ENCODE measurements at places on chromosomes 4 and X.

- no peak for DNase-seq
Measured at GRCh38 chr4:115687052-115687755, 573.8 kb upstream of the NDST4 start.

- no peak for DNase-seq
Measured at GRCh38 chr4:103067841-103068547, 8.6 kb downstream of the SLC9B2 start.

DNA sequence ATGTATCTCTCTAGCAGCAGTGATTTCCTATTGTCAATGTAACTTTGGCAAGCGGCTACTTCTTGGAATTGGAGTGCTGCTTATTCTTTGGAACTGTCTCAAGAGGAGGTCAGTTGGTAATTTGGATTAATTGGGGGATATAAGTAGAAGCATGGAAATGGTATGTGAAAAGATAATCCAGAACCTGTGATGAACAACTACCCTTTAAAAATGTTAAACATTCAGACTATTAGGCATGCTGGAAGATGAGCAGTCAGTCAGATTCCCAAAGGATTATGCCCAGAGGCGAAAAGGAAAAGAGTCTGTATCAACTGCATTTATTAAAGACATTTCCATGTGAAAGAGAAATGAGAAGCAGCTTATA lies 62.5 kb downstream of the SEC24D start:
- DNase-seq, result no peak

DNA sequence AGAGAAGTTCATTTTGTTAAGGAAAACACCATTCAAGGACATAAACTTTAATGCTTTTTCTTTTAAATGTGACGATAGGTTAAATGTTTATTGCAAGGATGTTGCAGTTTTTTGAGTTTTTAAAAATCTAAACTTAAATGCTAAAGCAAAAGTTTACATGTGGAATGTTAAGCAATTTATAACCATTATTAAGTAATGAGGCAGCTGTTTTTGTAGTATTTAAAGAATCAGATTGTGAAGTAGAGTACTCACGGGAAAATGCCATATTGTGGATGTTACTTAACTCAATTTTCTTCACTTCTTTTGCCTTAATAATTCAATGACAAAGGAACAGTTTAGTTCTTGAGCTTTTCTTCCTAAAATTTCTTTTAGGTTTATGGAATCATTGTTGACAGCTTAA lies 43.5 kb downstream of the UBE2K start:
- no peak for DNase-seq

DNA sequence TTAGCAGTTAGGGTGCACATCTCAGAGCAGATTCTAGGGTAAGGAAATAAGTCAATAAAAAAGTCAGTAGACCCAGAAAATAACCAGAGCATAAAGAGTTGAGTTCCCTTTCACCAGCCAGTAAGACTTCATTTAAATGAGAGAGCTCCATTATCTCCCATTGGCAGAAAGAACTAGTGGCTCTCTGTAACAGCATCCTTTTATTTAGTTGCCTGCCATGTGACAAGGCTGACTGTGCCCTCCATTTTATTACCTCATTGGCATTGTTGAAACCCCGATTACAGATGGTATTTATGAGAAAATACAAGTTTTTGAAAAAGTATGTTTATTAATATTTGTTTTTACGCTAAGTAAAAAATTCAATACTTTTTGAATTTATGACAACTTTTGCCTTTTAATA lies 859.5 kb upstream of the NDST4 start:
- no peak for DNase-seq

DNA sequence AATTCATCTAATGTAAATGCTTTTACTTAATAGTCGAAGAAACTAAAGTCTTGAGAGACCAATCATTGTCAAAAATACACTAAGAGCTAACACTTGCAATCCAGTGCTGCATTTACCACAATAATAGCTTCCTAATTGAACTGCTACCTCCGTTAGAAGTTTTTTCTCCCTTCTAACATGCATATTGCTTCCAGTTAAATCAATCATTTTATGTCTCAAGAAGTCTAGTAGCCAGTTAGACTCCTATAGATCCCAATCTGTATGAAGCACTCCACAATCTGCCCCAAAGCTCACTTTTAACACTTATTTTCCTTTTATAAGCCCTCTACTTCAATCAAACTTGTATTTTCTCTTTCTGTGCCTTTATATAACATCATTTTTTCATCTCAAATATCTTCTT lies 41.4 kb upstream of the GRID2 start:
- no peak for DNase-seq

DNA sequence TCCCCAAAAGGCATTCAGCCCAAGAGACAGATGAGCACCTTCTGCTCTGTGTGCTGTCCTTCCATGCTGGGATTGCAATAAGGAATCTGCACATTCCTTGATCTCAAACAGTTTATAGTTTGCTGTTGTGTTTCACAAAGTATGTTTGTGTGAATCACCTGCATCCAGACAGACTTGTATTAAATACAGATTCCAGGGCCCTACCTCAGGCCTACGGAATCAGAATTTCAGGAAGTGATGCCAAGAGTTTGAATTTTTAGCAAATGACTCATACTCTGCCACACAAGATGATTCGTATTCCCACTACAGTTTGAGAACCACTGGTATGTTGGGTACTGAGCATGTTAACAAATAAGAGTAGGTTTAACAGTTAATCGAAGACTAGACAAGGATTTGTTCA lies 7.0 kb downstream of the VAMP7 start:
- DNase-seq, result no peak

- DNase-seq, result no peak
Measured at GRCh38 chrX:139106069-139106468, 394.6 kb upstream of the FGF13 start.

DNA sequence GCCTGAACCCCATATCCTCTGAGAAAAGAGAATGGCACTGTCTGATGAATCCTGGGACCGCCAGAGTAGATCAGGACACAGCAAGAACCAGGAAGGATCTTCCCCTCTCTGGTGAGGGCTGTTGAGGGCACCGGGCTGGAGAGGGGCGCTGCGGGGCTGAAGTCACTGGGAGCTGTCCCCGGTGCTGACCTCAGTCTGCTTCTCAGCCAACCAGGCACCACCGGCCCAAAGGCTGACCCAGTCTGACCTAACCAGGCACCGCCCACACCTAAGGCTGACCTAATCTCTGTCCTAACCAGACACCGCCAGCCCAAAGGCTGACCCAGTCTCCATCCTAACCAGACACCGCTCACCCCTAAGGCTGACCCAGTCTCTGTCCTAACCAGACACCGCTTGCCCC lies 82.8 kb downstream of the CPZ start:
- DNase-seq, result peak; percentile 69

GRCh38 chrX:51955200-51955599 lies 61.8 kb downstream of the MAGED1 start:
- DNase-seq, result no peak

DNA sequence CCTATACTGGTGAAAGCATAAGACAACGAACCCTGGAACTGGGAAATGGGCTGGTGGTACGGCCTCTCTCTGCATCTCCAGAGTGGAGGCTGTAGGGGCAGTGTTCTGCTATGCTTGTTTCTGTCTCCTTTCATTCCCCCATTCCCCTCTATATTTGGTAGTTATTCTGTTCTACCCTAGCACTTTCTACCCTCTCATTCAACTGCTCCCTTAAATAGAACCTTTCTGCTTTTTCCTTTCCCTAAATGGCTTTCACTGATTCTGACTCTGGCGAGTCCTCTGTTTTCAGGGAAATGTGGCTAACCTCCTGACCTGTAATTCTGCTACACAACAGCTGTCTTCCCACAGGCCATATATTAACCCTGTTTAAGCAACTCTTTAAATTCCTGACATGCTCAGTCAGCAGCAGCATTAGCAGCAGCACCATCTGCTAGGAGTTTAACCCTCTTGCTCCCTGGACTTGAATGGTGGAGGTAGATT lies 94.2 kb downstream of the CXCL13 start:
- DNase-seq, result no peak

DNA sequence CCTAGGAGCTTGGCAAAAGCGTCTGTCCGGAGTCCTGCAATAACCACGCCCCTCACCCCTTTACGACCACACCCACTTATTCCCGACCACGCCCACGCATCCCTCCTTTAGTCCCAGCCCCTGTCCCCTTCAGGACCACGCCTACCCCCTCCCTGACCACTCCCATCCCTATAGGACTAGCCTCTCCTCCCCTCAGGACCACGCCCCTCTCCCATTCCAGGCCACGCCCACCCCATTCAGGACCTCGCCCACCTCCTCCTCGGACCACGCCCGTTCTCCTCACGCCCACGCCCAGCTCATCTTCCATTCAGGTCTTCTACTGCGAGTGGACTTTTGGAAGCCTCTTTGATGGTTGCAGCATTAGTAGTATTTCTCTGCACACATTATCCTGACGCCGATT lies 131.2 kb upstream of the STX18 start:
- no peak for DNase-seq

DNA sequence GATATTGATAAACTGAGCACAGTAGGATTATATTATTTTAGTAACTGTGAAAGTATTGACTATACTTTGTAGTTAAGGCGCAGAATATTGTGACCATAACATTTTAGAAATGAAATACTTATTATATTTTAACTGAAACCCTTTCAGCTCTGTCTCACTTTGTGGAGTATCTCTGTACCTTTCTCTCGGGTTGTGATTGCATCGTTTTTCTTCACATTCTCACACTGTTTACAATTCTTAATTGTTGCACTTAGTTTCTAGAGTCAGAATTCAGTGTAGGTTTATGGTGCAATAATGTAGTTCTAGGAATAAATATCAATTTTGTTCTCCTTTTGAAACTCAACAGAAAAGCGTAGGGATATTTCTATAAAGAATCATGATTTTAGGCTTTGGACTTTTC lies 57.7 kb downstream of the UGT2B7 start:
- no peak for DNase-seq

- no peak for DNase-seq
Measured at GRCh38 chrX:17459008-17459611, 84.1 kb downstream of the NHS start.

GRCh38 chrX:54935306-54935705 lies 14.7 kb downstream of the TRO start:
- DNase-seq, result no peak

GRCh38 chr4:182929296-182929695 lies 12.1 kb upstream of the DCTD start:
- no peak for DNase-seq

- no peak for DNase-seq
Measured at GRCh38 chr4:172143605-172144314, 330.6 kb downstream of the GALNTL6 start.

GRCh38 chr4:130511776-130512175 lies 1415.8 kb downstream of the C4orf33 start:
- DNase-seq, result no peak

DNA sequence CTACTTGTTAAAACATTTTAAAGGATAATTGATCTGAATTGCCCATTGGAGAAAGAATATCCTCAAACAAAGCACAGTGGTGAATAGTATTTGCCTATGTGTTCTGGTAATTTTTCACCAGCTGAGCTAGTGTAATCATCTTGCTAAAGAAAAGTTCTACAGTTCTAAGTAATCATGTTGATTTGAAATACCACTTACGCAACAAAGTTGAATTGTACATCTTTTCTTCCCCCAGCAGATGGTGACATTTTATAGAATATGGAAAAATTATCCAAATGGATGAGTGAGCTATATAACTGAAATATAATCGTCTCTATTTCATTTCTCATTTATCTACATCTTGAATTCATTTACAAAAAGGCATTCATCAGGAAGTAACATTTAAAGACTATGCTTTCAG lies 9.7 kb upstream of the ZNF674 start:
- DNase-seq, result no peak

GRCh38 chrX:154542723-154543424 lies 3.8 kb downstream of the G6PD start:
- no peak for DNase-seq

GRCh38 chrX:129833153-129833990 lies 10.3 kb downstream of the ZDHHC9 start:
- no peak for DNase-seq

- DNase-seq, result no peak
Measured at GRCh38 chrX:13983734-13984133, 46.0 kb downstream of the GEMIN8 start.

DNA sequence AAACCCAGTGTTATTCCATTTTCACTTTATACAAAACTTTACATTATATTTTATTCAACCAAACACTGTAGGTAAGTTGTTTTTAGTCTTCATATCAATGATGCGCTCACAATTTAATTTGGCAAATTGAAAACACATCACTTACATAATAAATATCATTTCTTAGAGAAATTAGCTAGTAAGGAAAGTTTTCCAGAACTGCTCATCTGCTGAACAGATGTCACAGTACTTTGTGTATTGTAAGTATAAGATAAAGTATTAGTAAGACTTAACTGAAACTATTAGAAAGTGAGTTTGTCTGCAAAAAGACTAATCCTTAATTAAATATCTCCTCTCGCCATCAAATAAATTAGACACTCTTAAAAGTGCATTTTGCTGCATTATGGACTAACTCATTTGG lies 108.7 kb upstream of the PACRGL start:
- DNase-seq, result no peak

DNA sequence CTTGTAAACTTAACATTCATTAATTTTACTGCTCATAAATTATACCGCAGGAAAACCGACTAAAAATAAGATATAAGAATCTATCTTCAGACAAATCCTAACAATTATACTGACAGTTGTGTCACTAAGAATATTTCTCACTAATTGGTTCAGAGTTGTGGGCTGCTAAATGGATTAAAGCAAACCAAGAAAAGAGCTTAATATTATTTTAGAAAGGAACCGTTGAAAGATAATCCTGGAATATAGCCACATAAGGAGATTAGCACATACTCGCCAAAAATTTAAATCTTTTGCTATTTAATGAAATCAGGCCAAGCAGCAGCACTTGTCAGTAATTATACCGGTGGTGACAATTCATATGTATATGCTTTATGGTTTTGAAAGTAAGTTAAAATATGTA lies 132.8 kb downstream of the SLIT2 start:
- DNase-seq, result no peak

DNA sequence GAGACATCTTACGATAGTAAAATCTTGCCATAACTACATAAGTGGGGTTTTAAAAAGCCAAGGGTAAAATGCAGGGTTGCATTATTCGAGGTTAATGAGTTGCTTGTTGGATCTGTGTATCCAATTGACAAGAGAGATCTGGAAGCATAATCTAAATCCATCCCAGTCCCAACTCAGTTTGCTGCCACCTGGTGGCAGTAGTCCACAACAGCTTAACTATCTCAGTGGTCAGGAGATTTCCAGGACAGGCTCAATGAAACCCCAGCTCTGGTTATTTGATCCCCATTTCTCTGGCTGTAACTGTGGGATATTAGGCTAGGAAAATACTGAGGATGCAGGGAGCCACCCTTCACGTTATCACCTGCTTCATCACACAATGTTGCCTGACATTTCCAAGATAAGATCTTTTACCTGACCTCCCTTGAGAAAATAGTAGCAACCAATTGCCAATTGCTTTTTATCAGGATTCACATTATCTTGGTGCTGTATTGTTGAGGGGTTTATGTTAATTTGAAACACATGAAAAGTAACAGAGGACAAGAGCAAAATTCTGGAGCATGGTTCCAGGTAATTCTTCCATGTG lies 88.2 kb upstream of the TNIP3 start:
- peak; percentile 70 for DNase-seq

- DNase-seq, result no peak
Measured at GRCh38 chrX:107574054-107574683, 54.1 kb upstream of the PRPS1 start.

GRCh38 chr4:171594293-171594692 lies 218.9 kb upstream of the GALNTL6 start:
- DNase-seq, result no peak

GRCh38 chr4:181030961-181031360 lies 1212.2 kb upstream of the TENM3 start:
- no peak for DNase-seq
